GM03348 (cell line): ENCODE measurements at places on chromosomes 11 and 22.

DNA sequence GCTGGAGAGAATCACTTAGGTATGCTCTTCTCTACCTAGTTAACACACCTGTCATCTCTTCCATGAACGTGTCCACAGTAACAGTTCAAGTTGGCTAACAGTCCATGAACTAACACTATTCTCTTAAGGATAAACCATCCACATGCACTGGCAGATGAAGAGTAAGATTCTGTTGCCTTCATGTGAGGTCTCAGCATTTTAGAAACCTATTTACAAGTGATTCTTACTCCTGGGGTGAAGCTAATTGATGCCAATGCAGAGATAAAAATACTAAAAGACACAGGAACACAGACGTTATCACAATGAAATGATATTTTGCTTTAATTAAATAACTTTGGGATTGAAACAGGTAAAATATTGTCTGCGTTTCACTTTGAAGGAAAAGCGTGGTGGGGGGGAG, 1.3 kb downstream of the LRRC4C start:
- no peak for DNase-seq

- DNase-seq: no peak
Observed at GRCh38 chr22:42929838-42930155, 72.7 kb upstream of the ARFGAP3 start.

DNA sequence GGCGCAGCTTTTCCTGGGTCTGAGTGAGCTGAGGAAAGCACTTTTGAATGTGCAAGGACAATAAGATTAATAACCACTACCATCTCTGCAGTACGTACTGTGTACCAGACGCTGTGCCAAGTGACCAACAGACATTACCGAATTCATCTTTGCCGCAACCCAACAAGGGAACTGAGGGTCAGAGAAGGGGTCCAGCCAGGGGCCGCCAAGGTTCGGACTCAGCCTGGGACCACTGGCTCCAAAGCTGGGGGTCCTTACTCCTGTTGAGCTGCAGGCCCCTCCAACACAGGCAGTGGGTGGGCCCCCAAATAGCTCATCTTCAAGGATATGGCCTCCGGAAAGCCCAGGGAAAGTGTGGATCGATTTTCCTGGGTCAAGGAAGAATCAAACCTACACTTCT, 55.0 kb upstream of the EMID1 start:
- DNase-seq: no peak

DNA sequence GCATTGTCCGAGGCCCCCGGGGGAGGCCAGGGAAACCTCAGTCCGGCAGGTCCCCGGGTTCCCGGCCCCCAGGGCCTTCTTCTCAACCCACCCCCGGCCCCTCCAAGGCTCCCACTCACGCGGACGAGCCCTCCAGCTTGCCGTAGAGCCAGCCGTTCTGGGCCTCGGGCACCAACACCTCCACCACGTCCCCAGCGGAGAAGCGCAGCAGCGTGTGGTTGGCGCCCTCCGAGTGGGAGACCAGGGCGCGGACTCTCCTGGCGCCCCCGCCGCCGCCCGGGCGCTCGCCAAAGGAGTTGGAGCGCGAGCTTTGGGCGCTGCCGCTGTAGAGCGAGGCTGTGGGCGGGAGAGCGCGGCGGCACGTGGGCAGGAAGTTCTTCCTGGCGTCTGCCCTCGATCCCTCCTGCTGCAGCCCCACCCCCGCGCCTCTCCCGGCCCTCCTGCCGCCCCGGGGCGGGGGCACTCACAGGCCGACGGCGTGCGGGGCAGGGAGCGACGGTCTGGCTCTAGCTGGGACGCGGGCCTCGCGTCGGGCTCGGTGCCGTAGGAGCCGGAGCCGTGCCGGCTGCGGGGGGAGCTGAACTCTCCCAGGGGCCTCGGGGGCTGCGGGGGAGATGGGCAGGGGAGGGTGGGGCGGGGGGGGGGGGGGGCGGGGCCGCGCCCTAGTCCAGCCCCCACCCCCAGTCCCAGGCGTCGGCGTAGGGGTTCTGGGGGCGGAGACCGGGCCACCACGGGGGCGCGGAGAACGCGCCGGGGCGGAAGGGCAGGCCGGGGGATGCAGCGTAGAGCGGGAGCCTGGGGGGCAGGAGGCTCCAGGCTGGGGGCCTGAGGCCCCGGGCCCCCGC, 4.9 kb upstream of the SLC16A8 start:
- peak; percentile 88 for DNase-seq

GRCh38 chr11:119322360-119322739, 5.4 kb upstream of the MCAM start:
- no peak for DNase-seq

DNA sequence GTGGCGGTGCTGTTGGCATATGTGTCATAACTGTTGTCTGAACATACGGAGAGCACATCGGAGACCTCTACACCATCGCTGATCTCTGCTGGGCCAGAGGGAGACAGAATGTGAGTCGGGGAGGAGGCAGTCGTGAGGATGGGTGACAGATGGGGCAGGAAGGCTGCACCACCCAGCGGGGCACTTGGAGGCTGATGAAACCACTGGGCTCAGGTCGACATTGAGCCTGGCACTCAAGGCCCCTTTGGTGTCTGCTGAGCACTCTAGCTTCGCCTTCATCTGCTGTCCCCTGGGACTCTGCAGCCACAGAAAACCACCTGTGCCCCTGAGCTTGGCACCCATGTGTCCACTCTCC, 2.5 kb upstream of the KLHL35 start:
- no peak for DNase-seq

GRCh38 chr11:114399490-114400215, 658 bp downstream of the C11orf71 start:
- peak; percentile 55 for DNase-seq

- no peak for DNase-seq
Observed at GRCh38 chr11:33045551-33046255, 6.3 kb downstream of the TCP11L1 start.
